Naive thymus-derived CD4-positive, alpha-beta T cell (primary cell): ENCODE measurements at places on chromosomes 2 and 18. TPM values are rescaled to one million over a fixed set of nuclear protein-coding genes. Genes with fewer than 3 reads are reported as not detected.

Gene C2orf78
- polyA plus RNA-seq, result not detected

DNA sequence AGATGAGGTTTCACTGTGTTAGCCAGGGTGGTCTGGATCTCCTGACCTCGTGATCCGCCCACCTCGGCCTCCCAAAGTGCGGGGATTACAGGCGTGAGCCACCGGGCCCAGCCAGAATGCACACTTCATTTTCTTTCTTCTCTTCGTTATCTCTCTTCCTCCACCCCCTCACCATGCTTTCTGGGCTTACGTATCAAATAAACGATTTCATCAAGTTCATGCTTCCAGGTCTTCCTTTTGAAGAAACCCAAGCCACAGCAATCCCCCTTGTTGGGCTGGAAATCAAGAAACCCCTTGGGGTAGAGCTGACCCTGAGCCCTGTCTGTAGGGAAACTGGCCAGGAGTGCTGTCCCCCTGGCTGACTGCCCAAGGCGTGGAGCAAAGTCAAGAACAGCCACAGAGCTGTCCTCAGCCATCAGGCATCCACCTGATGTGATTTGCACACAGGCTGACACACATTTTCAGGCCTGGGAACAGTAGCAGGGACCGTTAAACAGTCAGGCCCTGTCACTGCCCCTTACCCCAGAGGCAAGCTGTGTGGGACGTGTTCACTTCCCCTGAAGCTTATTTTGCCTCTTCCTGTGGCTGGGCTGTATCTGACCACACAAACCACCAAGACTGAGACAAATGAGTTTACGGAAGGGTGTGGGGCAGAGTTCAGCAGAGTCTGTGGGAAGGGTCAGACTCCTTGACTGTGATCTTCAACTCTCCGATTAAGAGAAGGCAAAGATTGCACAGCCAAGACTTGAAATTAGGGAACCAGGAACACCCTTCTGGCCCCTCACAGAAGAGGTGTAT, 15.1 kb upstream of the NMUR1 start:
- no peaks in the 10 kb centered on the region for H3K27me3 ChIP-seq
- peaks cover 15% of the 10 kb centered on the region for H3K4me1 ChIP-seq
- no peaks in the 10 kb centered on the region for H3K36me3 ChIP-seq
- no peak for DNase-seq
- no peak overlapping the region for H3K27ac ChIP-seq
- peak overlapping the region; percentile 35 for H3K4me3 ChIP-seq

DNA sequence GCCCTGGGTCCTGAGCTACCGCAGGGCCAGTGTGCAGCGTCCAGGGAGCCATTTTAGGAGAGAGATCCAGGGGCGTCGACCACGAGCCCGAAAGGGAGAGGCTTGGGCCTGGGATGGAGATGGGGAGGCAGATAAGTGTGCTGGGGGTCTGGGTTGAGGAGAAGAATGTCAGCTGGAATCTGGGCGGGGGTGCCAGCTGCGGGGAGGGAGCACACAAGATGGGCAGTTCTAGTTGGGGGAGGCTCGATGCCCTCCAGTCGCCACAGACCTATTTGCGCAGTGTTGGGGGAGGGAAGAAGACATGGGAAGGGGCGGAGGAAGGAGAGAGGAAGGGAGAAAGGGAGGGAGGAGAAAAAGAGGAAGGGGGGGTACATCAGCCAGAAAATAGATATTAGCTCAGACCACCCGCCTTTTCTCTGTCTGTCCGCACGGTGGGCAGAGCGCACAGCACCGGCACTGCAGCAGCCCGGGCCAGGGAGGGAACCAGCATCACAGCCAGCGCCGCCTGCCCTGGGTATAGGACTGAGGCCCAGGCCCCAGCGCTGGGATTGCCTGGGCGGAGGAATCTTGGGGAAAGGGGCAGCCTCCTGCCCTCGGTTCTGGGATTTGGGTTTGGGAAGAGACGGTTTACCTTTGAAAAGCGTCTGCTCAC, 1.9 kb upstream of the HOXD11 start:
- peak; percentile 20 for DNase-seq
- no peaks in the 10 kb centered on the region for H3K4me1 ChIP-seq
- H3K27me3 ChIP-seq, result peaks cover 63% of the 10 kb centered on the region
- H3K4me3 ChIP-seq, result no peak overlapping the region

Gene CARF
- 4.8 TPM for polyA plus RNA-seq

Gene SAP130
- 6.7 TPM for polyA plus RNA-seq

Gene WDCP
- polyA plus RNA-seq, result 4.4 TPM

GRCh38 chr18:48488388-48488850, 50.4 kb upstream of the CTIF start:
- no peaks in the 10 kb centered on the region for H3K27me3 ChIP-seq
- no peak for DNase-seq

GRCh38 chr2:24016376-24016761, 6.5 kb downstream of the MFSD2B start:
- DNase-seq, result no peak
- no peaks in the 10 kb centered on the region for H3K27me3 ChIP-seq

Gene VIT
- not detected for polyA plus RNA-seq

- DNase-seq, result no peak
- no peaks in the 10 kb centered on the region for H3K27me3 ChIP-seq
- H3K27ac ChIP-seq, result no peak overlapping the region
- H3K4me1 ChIP-seq, result no peaks in the 10 kb centered on the region
- no peaks in the 10 kb centered on the region for H3K36me3 ChIP-seq
Observed at GRCh38 chr2:16224298-16225045, 284.1 kb downstream of the MYCN start.

DNA sequence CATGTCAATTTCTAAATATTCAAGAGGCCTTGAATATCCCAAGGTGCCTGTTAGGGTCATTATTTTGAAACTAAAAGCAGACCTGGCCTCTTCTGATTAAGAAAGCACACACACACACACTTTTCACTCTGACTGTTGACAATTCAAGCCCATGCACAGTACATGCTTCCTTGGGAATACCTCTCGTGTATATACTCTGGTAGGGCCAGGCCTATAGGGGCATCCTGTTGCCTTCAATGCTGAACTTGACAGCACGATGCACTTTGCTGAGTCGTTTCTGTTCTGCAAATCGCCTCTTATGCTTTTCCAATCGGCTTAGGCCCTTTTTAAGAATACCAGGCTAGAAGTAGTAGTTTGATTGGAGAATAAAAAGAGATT, 40.6 kb downstream of the IWS1 start:
- peaks cover 87% of the 10 kb centered on the region for H3K36me3 ChIP-seq
- H3K4me3 ChIP-seq, result no peak overlapping the region
- no peaks in the 10 kb centered on the region for H3K4me1 ChIP-seq
- no peak for DNase-seq
- peak overlapping the region; percentile 36 for H3K27ac ChIP-seq

Gene LRATD1
- polyA plus RNA-seq, result not detected

Gene SERPINB4
- polyA plus RNA-seq, result not detected

Gene TUBB6
- 1.3 TPM for polyA plus RNA-seq

DNA sequence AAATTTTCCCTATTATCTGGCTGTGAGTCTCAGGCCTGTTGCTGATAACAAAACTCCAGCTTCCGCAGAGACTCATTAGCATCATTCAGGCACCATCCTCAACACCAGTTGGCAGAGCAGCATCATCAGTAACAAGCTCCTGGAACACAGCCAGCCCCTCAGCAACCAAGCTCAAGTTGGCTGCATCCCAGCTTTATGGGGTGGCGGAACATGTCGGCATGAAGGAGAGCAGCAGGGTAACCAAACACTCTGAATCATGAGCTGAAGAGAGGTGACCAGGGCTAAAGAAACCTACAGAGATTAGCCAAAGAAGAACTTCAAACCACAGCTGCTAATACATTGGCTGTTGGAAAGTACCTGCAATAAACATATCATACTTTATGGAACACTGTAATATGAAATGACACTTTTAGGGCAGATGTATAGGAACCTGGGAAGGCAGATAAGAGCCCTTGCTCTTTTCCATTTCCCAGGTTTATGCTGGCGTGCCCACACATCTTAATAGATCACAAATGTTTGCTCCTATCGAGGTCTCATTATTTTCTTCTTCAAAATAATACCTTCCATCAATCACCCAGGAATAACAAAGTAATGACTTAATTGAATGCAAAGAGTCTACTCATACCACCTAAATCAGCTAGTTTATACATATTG, 63.8 kb downstream of the PDE11A start:
- H3K27me3 ChIP-seq, result no peaks in the 10 kb centered on the region
- H3K4me1 ChIP-seq, result no peaks in the 10 kb centered on the region
- no peak overlapping the region for H3K27ac ChIP-seq
- DNase-seq, result no peak
- no peaks in the 10 kb centered on the region for H3K36me3 ChIP-seq

Gene IL1F10
- polyA plus RNA-seq, result not detected

Gene GKN1
- not detected for polyA plus RNA-seq

Gene CDH19
- polyA plus RNA-seq, result not detected

DNA sequence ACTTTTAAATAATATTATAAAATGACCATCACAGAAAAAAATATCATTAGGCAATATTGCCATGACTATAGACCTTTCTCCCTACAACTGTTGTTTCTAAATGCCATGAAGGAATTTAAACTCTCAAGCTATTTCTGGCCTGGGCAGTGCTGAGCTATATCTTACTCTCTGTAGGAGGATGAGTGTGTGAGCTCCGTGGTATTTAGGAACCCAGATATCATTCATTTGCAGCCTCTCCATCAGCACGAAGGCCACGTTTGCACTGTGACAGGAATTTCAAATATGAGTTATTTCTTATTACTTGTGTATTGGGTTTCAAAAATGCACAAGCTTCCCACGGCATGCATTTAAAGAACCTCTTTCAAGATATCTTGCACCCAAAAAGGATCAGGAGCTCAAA, 35.0 kb upstream of the SOX11 start:
- H3K4me1 ChIP-seq, result no peaks in the 10 kb centered on the region
- H3K36me3 ChIP-seq, result no peaks in the 10 kb centered on the region
- no peak for DNase-seq
- no peak overlapping the region for H3K4me3 ChIP-seq
- no peak overlapping the region for H3K27ac ChIP-seq

DNA sequence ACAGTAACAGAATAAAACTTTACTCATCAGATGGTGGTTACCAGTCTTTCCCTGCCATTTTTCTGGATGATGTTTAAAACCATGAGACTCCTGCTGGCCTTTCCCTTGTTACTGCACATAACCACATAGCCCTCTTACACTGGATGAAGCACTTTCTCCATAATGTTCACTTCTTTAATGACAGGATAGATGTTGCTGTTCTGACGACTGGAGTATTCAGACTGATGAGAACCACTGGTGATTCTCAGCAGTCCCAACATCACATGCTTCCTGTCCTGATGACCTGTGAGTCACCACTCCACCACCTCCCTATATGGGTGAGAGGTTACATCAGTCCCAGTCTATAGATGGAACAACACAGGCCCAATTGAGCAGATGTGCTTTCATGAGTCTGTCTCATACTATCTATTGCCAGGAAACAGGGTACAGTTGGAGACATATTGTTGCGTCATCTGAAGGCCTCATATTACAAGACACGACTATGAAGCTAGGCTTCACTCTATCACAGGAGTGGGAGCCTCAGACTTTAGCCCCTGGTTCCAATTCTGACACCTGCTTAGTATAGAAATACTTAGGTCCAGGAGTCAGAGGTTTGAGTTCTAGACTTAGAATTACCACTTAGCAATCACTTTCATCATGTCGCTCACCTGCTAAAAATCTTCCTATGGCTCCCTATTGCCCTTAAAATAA, 145.7 kb upstream of the KLF7 start:
- no peaks in the 10 kb centered on the region for H3K27me3 ChIP-seq
- no peak overlapping the region for H3K27ac ChIP-seq
- no peak for DNase-seq
- H3K4me3 ChIP-seq, result no peak overlapping the region
- no peaks in the 10 kb centered on the region for H3K36me3 ChIP-seq
- peaks cover 6% of the 10 kb centered on the region for H3K4me1 ChIP-seq

Gene BOLL
- not detected for polyA plus RNA-seq

DNA sequence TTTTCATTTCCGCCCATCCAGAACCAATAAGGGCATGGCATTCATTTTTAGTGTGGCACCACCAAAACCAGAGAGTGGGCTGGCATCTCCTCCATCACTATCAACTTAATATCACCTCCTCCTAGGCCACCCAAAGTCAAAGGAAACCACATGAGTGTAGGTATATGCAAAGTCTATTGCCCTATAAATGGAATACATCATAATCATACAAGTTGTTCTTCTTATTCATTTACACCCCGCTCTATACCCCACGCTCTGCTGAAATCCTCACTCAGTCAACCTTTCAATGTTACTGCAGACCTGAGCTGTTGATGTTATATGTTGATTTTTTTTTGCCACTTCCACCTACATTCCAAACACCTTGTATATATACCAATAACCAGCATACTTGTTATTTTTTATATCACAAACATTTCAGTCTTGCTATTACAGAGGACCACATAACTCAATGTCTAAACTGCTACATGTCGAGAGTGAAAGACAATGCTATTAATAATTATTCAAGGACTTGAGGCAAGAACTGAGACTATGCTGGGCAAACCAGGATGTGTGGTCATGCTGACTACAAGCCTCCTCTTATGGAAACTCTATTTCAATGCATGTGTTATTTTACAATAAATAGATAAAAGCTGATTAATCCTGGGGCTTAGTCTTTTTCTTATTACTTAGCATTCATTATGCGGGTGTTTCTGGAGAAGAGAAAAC, 466.5 kb upstream of the ID2 start:
- no peak overlapping the region for H3K27ac ChIP-seq
- no peaks in the 10 kb centered on the region for H3K4me1 ChIP-seq
- no peaks in the 10 kb centered on the region for H3K27me3 ChIP-seq

- H3K27ac ChIP-seq, result no peak overlapping the region
- no peaks in the 10 kb centered on the region for H3K4me1 ChIP-seq
- no peaks in the 10 kb centered on the region for H3K27me3 ChIP-seq
- no peaks in the 10 kb centered on the region for H3K36me3 ChIP-seq
- H3K4me3 ChIP-seq, result no peak overlapping the region
- no peak for DNase-seq
Observed at GRCh38 chr2:165471349-165471950, 2.0 kb downstream of the CSRNP3 start.

DNA sequence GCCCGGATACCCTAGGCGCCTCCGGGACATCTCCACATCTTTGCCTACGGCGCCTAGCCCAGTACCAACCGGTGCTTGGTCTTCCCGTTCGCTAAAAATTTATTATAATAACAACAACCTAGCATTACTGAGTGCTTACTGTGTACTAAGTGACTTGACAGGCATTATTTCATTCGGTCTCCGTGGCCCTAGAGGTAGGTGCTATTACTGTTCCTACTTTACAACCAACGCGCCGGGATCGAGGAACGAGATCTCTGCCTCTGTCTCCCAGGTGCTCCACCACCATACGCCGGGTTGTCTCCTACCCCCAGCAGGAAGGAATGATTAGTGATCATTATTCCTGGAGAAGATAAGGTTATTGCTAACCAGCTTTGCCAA, 657 bp upstream of the BIN1 start:
- H3K4me1 ChIP-seq, result peaks cover 4% of the 10 kb centered on the region
- H3K27ac ChIP-seq, result peak overlapping the region; percentile 22
- DNase-seq, result no peak
- H3K36me3 ChIP-seq, result no peaks in the 10 kb centered on the region
- no peaks in the 10 kb centered on the region for H3K27me3 ChIP-seq

DNA sequence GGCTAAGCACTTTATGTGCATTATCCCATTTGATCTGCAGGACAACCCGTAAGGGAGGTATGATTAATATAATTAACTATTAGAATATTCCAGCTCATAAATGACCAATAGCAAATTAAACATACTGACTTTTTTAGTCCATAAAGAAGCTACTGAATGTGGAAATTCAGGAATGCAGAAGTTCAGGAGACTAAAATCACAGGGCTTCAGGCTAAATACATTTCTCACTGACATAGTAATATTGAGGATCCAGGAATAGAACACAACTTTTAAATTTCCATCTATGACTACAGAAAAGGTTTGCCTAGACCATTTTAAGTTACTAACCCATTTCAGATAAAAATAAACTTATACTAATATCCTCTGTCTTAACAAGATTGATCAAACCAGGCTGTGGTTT, 97.4 kb upstream of the CCDC195 start:
- no peaks in the 10 kb centered on the region for H3K4me1 ChIP-seq
- DNase-seq, result no peak
- H3K36me3 ChIP-seq, result peaks cover 57% of the 10 kb centered on the region
- no peaks in the 10 kb centered on the region for H3K27me3 ChIP-seq
